ENCODE measurements at places on chromosomes 13 and 19.
A peak's percentile ranks its signal among the peaks of the same experiment; 100 is the strongest.

- no peak for DNase-seq
Observed at GRCh38 chr13:26517936-26518335, 39.5 kb upstream of the WASF3 start.

- no peak for DNase-seq
Observed at GRCh38 chr13:50942630-50943311, 33.2 kb downstream of the RNASEH2B start.

DNA sequence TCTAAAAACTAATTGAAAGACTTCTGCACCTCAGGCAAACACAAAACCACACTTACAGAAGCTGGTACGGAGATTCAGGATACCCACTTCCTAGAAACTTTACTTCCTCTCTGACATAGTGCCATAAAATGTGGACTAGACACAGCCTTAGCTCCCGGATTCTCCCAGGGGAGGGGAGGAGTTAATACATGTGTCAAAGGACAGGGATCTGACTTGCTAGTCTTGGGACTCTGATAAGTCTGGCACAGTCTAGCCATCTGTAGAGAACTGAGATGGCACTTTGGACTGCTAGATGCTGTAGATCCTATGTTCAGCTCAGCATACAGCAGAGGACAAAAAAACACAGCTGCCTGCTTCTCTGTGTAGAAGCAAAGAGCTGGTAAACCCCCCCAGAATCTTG, 769.8 kb upstream of the MIR17HG start:
- DNase-seq: no peak

- no peak for DNase-seq
Observed at GRCh38 chr19:37127999-37128820, 44.3 kb downstream of the ZNF585A start.

DNA sequence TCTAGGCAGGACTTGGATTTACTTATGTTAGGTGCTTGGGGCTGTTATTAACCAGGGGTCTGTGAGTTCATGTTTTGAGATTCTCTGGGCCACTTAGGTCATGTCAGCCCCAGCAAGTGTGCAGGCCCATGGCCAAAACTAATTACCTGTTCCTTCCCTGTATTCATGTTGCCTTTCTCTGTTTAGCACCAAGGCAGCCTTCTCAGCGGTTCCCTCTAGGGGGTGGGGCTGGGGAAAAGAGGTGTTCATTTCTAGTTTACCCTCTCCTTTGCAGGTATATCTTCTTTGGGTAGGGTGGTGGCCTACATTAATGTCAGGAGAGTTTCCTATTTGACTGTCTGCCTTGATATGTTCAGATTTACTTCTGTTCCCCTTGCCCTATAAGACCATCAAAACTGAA, 61.7 kb downstream of the PDS5B start:
- no peak for DNase-seq

GRCh38 chr13:30739761-30740642, 4.7 kb downstream of the ALOX5AP start:
- DNase-seq: no peak

DNA sequence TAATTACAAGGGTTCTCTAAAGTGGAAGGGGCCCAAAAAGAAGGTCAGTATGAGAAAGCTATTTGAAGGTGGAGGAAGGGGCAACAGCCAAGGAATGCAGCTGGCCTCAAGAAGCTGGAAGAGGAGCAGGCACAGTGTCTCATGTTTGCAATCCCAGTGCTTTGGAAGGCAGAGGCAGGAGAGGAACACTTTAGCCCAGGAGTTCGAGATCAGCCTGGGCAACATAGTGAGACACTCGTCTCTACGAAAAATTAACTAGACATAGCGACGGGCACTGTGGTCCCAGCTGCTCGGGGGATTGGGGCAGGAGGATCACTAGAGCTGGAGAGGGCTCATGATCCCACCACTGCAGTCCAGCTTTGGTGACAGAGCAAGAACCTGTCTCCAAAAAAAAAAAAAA, 656 bp upstream of the NEK3 start:
- DNase-seq: no peak

DNA sequence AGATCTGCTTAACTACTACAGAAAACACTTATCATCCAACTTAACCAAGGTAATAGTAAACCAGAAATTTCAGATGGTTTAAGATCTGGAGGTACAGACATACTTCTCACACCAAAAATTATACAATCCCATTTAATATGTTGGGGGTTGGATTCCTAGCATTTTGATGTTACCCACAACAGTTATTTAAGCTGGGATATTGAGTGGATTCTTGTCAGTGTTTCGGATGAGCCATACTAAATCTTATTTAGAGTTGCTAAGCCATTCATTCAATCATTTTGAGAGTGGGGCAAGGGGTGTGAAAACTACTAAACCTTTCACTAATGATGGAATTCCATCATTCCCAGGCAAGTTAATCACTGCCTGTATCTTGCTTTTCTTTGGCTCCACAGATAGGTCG, 40.6 kb downstream of the KATNAL1 start:
- DNase-seq: no peak

- DNase-seq: peak; percentile 64
Observed at GRCh38 chr13:40464337-40465014, 202.0 kb downstream of the FOXO1 start.

DNA sequence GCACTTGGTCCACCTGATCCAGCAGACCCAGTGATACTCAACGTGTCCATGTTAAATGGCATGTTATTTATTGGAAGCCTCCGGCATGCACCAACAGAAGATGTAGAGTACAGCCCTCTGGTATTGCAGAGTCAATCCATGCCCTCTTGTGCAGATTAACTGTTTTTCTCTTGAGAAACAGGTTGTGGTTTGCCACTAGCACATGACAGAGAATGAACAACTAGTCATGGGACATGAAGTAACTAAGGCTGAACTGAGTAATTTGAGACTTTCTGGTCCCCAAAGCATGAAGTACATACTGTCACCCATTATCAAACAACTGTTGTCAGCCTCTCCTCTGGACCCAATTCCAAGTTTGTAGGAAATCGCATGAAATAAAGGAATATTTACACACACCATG, 3.2 kb downstream of the ZNF562 start:
- no peak for DNase-seq

- DNase-seq: no peak
Observed at GRCh38 chr13:40379794-40380578, 286.5 kb downstream of the FOXO1 start.

GRCh38 chr13:32914686-32915085, 101.5 kb upstream of the KL start:
- no peak for DNase-seq

DNA sequence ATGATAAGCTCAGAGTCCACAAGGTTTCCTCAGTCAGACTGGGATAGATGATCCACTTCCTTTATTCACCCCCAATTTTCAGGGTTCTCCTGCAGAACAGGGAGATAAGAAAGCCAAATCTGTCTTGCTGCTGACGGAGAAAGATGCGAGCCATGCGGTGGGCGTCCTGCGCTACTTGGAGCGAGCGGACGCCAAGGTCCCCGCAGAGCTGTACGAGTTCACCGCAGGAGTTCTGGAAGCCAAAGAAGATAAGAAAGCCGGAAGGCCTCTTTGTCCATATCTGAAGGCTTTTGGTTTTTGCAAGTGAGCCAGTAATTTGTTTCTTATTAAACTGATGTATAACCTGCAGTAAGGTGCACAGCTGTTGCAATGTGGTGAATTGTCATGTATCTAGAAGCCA, 66.7 kb downstream of the SLC7A9 start:
- no peak for DNase-seq

GRCh38 chr13:91594061-91594460, 195.6 kb downstream of the GPC5 start:
- DNase-seq: no peak

DNA sequence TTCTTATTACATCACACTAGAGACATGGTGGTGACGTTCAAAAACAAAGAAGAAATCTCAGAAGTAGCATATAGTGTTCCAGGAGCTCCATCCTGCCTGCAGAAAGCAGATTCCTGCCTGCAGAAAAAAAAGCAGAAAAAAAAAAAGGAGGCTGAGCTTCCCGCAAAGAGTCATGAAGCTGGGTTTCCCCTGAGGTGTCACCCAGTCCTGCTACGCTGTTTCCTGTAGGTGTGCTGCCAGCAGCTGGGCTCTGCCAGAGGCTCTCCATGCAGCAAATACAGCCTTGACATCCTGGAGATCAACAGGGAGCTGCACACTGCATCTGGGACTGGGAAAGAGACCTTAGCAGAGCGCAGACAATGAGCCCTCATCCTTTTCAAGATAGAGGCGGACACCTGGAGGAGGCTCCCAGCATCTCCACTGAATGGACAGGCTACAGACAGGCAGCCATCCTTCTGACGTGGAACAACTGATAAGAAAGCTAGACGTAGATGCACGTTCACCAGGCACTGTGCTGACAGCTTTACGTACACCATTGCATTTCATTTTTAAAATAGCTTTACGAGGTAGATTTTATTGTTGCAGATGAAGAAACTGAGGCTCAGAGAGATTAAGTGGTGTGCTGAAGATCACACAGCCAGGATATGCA, 350.9 kb downstream of the FOXO1 start:
- DNase-seq: peak; percentile 10

GRCh38 chr13:56528040-56528790, 612.5 kb upstream of the PRR20A start:
- DNase-seq: peak; percentile 78

- peak; percentile 64 for DNase-seq
Observed at GRCh38 chr13:100508996-100509395, 79.6 kb downstream of the GGACT start.

- DNase-seq: peak; percentile 69
Observed at GRCh38 chr13:111516712-111517640, 196.5 kb downstream of the TEX29 start.

GRCh38 chr19:5903624-5904351, at the start of gene NDUFA11:
Gene NDUFA11, minus strand, starts transcription at chr19:5903790. Its CDS starts 82 bp downstream, at chr19:5903708.
- DNase-seq: peak; percentile 91

- no peak for DNase-seq
Observed at GRCh38 chr13:21077076-21077787, 15.8 kb upstream of the LATS2 start.

DNA sequence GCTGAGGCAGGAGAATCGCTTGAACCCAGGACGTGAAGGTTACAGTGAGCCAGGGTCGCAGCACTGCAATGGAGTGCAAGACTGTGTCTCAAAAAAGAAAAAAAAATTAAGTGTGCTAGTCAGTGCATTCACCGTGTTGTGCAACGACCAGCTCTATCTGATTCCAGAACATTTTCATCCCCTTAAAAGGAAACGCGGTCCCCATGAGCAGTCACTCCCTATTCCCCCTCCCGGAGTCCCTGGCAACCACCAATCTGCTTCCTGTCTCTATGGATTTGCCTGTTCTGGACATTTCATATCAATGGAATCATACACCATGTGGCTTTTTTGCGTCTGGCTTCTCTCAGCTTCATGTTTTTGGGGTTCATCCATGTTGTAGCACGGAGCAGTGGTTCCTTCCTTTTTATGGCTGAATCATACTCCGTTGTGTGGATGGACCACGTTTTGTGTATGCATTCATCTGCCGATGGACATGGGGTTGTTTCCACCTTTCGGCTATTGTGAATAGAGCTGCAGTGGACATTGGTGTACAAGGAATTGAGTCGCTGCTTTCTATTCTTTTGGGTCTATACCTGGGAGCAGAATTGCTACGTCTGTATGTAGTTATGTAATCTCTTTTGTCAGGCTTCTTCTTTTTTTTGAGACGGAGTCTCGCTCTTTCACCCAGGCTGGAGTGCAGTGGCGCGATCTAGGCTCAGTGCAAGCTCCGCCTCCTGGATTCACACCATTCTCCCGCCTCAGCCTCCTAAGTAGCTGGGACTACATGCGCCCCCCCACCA, 19.8 kb downstream of the MYO9B start:
- no peak for DNase-seq

GRCh38 chr19:17677002-17677401, 11.2 kb downstream of the UNC13A start:
- DNase-seq: no peak

- DNase-seq: no peak
Observed at GRCh38 chr13:40878321-40878720, 88.9 kb downstream of the SLC25A15 start.

GRCh38 chr19:41991025-41991424, 3.0 kb downstream of the ATP1A3 start:
- no peak for DNase-seq

DNA sequence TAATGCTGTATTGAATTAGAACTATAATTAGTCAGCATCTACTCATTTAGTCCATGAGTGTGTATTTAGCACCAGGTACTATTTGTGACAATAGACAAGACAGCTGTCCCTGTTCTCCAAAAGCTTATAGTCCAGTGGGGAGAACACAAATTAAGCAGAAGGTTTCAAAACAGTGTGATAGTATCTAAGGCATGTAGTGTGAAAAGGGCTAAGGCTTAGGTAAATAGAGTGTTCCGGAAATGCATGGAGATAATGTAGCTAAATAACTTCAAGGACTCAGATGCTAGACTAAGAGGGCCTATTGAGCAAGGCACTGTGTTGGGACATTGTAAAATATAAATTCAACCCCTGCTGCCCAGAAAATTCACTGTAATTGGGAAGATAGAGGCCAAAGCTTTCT, 144.1 kb upstream of the MIR17HG start:
- no peak for DNase-seq

- DNase-seq: no peak
Observed at GRCh38 chr13:99960663-99961311, 10.8 kb downstream of the ZIC5 start.

GRCh38 chr19:18204394-18205199, 755 bp upstream of the RAB3A start:
- peak; percentile 85 for DNase-seq

- no peak for DNase-seq
Observed at GRCh38 chr13:106109391-106109791, 426.1 kb downstream of the EFNB2 start.

DNA sequence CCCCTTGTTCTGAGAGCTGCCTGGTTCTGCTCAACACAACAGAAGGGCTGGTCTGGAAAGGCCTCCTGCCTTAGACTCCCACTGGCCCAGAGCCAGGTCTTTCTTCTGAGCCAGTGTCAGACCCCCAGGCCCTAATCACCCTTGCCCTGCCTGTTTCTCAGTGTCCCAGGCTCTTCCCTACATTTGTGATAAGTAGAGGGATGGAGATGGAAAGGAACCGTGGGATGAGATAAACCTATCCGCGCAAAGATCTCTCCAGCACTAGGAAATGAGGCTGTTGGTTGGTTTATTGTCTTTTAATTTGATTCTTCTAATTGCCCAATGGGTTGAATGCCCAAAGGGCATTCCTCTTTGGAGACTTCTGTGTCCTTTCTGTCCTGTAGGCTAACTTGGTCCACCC, 470.0 kb downstream of the TSHZ3 start:
- no peak for DNase-seq

- DNase-seq: no peak
Observed at GRCh38 chr19:47633517-47633916, 24.6 kb downstream of the BICRA start.

GRCh38 chr13:26583662-26584061, 26.2 kb downstream of the WASF3 start:
- DNase-seq: no peak

All from SHP77 (cell line).